ENCODE measurements at places on chromosomes 4 and X. TPM values are rescaled to one million over a fixed set of nuclear protein-coding genes. Genes with fewer than 3 reads are reported as not detected.

- DNase-seq = no peak
Measured at GRCh38 chrX:47587906-47588735, 5.9 kb downstream of the TIMP1 start.

- DNase-seq = no peak
Measured at GRCh38 chr4:57448901-57449300, 338.7 kb upstream of the IGFBP7 start.

- no peak for DNase-seq
Measured at GRCh38 chrX:120356084-120356483, 5.8 kb upstream of the ATP1B4 start.

DNA sequence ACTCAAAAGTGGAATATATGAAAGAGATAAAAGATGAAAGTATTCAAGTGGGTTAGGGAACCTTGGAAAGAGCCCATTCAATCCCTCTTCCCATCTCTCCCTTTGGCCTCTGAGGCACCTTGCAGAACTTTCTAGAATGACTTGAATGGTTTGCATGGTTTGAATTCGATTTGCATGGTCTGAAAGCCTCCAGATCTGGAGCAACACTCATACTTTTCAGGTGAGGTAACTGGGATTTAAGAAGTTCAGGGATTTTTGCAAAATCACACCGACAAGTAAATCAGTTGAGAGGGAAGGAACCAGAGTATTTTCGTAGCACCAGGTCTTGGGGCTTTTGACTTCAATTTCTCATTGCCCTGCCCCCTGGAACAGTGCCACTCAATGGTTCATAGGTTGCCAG, 476.0 kb upstream of the FTHL17 start:
- no peak for DNase-seq

DNA sequence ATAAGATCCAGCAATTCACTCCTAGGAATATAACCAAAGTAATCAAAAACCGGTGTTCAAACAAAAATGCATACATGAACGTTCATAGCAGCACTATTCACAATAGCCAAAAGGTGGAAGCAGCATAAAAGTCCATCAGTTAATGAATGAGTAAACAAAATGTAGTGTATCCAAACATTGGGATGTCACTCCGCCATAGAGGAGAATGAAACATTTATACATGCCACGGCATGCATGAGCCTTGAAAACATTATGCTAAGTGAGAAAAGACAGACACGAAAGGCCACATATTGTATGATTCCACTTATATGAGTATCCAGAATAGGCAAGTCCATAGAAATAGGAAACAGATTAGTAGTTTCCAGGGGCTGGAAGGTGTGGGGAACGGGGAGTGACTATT, 11.0 kb upstream of the PDLIM3 start:
- DNase-seq = no peak

DNA sequence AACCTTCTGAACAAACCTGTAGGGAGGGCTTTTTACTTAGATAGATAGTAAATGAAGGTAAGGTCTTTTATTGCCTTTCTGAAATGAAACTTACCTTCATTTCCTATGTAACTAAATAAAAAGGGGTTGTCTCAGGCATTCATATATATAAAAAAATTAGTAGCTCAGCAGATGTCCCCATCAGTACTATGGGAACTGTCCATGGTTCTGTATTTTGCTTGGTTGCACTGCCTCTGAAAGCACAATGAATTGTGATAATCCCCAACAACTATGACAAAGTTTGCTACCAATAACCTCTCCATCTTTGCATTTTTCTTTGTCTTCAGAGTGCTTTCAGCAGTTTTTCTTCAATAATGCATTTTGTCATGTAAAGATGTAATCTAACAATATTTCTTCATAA, 222.4 kb downstream of the SLIT2 start:
- DNase-seq = no peak

DNA sequence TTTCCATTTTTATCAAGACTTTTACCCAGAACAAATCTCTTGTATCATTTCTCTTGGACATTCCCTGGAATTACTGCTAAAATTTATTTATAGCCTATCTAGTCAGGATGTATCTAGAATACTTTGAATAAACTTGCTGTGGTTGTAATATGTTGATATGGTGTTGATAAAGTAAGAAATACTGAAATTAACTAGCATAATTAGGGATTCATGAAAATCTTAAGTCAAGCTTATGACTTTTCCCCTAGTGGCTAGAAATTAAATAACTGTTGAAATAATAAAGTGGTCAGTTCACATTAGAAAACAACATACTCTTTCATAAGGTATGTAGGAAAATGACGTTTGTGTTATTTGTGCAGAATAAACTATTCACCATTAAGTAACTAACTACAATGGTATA, 73.1 kb upstream of the ANKRD50 start:
- DNase-seq = no peak

- DNase-seq = no peak
Measured at GRCh38 chr4:52052475-52052780, 1.3 kb downstream of the SPATA18 start.

GRCh38 chrX:18674417-18674787, 2.5 kb upstream of the RS1 start:
- DNase-seq = no peak

- no peak for DNase-seq
Measured at GRCh38 chr4:48109413-48110263, 24.4 kb downstream of the TXK start.

GRCh38 chr4:113481820-113482219, 279.7 kb downstream of the CAMK2D start:
- no peak for DNase-seq

GRCh38 chrX:150690126-150690525, 3.1 kb upstream of the MTMR1 start:
- no peak for DNase-seq

DNA sequence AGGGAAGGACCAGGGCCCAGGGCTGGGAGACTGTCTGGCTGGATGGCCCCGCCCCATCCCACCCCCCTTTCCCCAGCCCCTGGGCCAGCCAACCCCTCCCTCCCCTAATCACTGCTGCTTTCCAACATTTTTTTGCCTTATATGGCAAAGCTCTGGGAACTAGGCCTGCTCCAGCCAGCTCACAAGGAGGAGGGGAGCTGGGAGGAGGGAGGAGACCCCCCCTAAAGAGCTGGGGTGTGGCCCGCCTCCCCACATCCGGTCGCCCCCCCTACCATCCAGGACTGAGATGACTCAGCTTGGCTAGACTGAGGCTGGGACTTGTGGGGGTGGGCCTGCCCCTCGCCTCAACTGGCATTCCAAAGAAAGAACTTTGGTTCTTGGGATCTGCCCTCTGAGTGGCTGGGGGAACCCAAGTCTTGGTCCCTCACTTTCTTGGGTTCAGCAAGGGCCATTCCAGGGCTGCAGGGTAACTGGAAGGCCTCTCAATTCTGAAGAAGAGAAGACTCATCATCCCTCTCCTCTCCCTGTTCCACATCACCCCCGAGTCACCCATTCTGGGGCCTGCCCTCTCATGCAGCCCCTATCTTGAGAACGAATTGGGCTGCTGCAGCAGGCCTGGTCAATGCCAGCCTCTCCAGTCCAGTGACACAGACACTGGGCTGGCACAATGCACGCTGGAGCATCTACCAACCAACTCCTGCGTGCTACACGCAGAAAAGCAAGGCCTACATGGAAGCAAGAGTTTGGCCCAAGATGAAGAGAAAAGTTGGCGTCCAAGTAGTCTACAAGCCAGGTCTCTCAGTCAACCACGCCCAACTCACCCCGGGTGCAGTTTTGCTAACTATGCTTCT, 4.8 kb downstream of the FLNA start:
- peak; percentile 86 for DNase-seq

GRCh38 chr4:57734104-57734670, 624.0 kb upstream of the IGFBP7 start:
- DNase-seq = no peak

GRCh38 chr4:78459327-78459726, 92.2 kb upstream of the ANXA3 start:
- DNase-seq = no peak

DNA sequence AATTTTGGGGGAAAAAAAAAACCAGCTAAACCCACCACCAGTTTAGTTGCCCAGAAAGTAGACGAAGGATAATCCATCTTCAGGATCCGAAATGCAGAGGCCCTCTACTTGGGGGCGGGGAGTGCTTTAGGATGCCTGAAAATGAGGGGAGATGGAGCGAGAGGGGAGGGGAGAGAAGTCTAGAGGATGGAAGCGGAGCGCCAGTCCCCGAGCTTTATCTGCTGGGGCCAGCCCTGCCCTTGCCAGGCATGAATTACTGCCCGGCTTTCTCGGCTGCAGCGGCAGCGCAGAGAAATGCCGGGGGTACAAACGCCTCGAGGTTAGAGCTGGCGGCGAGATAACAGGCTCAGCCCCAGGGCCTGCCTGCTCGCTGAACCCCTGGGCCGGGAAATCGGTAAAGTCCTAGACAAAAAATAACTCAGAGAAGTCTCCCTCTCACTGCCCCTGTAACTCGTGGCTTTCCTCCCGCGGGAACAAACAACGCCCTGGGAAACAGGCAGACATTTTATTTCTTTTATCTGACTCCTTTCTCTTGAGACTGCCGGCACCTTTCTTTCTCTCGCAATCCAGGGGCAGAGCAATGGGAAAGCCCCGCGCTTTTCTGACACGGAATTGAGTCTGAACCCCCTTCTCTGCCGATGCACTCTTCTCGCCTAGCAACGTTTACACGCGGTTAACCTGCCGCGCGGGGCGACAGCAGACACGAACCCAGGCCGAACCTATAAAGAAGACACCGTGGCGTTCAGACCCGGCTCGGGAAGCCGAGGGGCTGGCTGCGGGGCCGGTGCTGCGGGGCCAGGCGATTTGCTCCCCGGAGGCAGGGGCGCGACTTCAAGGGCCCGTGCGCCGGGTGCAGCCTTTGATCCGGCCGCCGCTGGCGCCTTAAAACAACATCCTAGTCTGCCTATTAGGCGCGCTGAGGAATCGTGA, 3.1 kb upstream of the MSX1 start:
- DNase-seq = no peak

DNA sequence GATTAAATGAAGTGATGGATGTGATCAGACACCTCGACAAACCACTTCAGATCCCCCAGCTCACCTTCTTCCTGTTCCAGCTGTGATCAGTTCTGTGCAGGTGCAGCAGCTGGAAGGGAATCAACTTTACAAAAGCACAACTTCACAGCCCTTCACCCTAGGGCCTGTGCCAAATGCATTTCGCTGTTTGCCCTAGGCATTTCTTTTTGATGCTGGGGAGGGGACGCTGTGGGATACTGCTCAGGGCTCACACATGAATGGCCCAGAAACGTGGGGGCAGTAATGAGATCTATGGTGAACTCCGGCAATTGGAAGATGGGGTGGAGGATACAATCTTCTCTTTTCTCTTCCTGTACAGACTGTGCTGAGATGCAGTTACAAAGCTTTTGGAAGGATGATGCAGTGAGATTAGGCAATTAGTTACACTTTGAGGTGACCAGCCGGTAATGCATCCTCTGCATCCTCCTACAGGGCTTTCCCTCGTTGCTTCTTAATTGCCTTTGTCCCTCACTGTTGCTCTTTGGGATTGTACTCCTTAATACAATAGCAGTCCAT, 215.1 kb upstream of the PITX2 start:
- DNase-seq = no peak

DNA sequence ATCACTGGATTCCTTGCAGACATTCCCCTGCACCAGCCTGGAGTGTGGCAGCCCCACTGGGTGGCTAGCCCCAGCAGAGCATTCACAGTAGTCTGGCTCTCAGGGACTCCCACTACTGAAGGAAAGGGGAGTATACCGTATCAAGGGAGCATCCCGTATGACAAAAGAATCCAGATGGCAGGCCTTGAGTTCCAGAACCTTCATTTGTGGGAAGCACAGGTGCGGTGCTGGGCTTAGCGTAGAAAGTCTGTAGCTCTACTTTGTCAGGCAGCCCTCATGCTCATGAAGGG, 79.6 kb downstream of the CENPC start:
- no peak for DNase-seq

DNA sequence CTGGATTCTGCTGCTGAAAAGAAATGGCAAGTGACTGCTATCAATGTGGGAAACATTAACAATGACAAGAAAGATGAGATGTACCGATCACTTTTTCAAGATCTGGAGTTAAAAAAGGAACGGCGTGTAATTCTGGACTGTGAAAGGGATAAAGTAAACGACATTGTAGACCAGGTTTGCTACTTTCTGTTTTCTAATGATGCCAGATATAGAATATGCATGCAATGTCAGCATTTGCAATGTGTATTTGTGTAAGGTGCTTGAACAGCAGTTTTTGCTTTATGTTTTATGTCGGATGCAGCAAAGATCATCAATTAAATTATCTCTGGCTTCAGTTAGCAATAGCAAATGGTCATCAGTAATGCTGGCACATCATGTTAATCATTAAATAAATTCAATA, 92.2 kb downstream of the GRIA2 start:
- no peak for DNase-seq

DNA sequence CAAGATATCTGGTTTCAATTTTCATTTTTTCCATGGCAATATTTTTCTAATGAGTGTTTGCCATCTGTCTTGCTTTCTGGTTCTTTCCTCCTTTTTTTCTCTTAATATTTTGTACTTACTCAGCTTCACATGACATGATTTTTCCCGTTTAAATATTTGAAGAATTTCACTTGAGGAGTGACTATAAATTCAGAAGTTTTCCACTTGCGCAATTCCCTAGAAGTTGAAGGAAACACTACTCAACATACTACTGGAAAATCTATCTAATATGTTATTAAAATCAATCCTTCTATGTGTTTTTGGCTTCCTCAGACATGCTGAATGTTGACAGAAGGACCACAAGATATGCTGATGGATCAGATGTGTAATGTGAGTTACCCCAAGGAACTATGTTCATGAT, 36.8 kb upstream of the BANK1 start:
- DNase-seq = no peak

DNA sequence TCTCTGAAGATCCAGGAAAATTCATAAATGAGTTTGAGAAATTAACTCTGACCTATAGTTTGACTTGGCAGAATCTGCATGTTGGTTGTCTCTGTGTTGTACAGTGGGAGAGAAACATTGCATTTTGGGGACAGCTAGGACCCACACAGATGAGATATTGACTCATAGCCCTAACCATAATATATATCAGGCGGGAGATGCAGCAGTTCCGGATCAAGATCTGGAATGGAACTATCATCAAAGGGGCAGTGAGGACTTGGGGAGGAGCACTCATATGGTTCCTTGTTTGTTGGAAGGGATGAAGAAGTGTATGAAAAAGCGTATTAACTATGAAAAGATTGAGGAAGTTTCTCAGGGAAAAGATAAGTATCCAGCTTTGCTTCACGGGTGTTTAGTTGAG, 14.0 kb downstream of the CXCL2 start:
- no peak for DNase-seq

Gene NAA11
- not detected for total RNA-seq

Gene SLC9B1
- 1.8 TPM for total RNA-seq

Gene TBC1D8B
- 11.1 TPM for total RNA-seq

Gene GSX2
- total RNA-seq = not detected

Gene SLC6A14
- total RNA-seq = 0.57 TPM

Gene GPRIN3
- total RNA-seq = 3.5 TPM

Gene ODAPH
- not detected for total RNA-seq

Gene RNF128
- total RNA-seq = 67.6 TPM

Gene AFM
- not detected for total RNA-seq

Gene CLGN
- 1.1 TPM for total RNA-seq

Gene COX18
- total RNA-seq = 18.6 TPM

Gene GK
- 14.1 TPM for total RNA-seq

All from ureter (tissue), 1 donor.